ENCODE measurements at places on chromosomes 4 and X.

DNA sequence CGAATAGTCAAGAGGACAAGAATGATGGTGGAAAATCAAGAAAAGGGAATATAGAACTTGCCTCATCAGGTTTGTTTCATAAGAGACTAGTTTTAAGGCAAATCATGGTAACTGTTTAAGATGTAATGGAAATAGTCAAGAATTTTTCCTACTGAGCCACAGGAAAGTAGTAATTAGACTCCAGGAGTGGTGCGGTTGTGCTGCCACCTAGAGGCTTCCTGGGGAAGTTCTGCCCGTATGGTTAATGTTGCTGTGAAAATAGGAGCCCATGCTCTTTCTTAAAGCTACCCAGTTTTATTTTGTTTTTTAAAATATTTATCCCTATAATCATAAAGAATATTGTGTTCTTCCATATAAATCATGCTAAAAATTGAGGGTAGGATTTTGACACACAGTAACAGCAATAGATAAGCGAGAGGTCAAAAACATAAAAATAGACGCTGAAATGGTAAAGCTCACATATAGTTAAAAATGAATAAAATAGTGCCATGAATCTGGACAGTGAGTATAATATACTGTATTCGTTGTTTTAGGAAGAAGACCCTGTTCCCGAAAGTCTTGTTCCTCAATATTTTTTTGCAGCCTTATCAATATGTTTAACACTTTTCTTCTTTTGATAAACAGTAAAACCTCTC is 87.0 kb downstream of the PHOX2B start:
- DNase-seq: peak; percentile 41

GRCh38 chr4:1192091-1192492 is 19.7 kb upstream of the SPON2 start:
- DNase-seq: no peak

- no peak for DNase-seq
Observed at GRCh38 chr4:53967986-53968385, 96.4 kb downstream of the CHIC2 start.

GRCh38 chr4:56906489-56907393 is 959 bp upstream of the REST start:
- peak; percentile 32 for DNase-seq

- DNase-seq: peak; percentile 23
Observed at GRCh38 chrX:39652336-39652735, 445.4 kb downstream of the BCOR start.

DNA sequence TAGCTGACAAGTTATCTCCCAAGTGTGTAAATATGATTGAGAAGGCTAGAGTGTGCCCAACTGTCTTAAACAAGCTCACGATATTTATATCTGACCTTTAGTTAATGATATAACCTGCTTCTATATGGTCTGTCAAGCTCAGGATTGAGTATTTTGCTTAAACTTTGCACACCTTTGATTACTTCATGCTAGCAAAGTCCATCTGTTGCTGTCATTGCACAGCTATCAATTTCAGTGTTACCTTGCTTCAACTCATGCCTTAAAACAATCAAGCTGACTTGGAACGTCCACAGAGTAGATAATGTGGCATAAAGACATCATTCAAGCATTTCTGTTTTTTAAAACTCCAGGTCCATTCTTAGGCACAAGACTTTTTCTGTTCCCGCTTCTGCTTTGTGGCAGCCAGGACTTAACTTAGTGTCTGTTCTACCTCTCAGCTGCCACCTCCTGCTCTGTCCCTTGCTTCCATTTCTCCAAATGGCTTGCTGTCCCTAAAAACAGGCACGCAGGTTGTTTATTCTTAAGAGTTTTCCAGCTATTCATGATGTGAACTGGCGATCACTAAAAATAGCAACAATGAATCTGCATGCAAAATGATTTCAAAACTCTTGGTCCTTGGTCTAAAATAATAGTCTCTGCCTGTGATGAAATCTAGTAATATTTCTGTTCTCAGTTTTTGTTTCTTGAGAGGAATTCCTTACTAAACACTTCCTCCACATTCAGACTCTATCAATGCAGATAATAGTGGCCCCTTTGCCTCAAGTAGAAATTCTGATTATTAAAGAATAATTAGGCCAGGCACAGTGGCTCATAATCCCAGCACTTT is 16.3 kb upstream of the NEIL3 start:
- DNase-seq: no peak

DNA sequence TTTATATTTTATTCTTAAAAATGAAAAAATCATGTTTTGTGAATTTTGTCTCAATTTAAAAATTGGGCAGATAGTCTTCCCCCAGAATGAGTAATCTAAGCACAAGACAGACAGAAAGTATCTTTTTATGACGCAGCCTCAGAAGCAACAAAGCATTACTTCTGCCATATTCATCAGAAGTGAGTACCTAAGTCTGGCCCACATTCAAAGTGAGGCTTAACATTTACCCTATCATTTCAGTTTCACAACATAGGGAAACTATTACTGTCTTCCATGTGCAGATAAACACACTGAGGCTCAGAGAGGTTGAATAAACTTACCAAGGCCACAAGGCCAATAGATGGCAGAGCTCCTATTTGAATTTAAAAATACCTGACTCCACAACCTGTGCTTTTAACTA is 4.4 kb upstream of the PRDX4 start:
- DNase-seq: no peak

GRCh38 chrX:21723084-21723483 is 34.8 kb downstream of the SMPX start:
- DNase-seq: no peak

GRCh38 chr4:151114986-151115385 is 15.6 kb downstream of the RPS3A start:
- DNase-seq: no peak

DNA sequence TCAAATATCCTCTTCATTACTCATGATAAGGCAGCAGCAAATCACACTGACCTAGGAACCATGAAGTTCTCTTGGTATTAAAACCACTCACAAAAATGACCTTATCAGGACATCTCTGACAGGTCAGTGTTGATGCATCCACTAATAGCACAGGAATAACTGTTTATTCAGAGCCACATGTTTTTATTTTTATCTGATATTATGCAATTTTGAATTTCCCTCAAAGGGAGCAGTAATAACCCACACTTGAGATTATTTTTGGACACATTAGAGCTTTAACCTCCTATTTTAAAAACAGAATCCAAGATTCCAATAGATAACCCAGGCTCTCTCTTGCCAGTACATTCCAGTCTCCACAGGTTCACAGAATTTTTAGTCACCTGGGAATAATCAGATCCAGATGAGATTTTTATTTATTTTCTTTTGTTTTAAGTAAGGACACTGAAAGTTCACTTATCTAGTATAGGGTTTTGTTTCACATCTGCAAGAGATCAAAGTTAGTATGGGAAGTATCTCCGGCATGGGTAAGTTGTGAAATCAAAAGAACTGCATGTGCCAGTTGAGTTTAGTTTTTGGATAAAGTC is 36.3 kb upstream of the MYOZ2 start:
- no peak for DNase-seq
